ENCODE measurements at places on chromosomes 11 and 22.

DNA sequence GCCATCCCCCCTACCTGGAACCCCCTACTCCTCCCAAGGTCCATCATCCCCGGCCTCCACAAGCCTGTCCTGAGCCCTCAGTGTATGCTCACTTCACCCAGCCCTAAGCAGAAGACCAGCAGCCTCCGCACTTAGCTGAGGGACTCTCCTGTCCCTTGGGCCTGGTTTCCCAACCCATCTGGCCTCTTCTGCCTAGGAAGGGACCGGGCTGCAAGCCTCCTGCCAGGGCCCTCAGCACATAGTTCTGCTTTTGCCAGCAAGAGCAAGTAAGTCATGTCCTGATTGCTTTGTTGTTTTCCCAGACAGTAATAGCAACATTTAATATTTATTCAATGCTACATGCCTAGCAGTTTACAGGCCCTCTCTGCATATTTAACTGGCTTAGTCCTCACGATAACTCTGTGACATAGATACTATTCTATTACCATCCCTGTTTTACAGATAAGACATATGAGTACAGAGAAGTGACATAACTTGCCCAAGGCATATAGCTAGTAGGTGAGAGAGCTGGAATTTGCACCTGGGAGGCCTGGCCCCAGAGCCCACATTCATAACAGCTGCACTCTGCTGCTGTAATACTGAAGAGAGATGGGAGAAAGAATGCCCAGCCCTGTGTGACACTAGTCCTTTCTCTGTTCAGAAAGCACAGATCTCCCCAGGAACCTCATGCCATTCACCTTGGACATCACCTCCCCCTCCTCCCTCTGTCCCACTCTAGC, 139.2 kb downstream of the PARVA start:
- DNase-seq = no peak

DNA sequence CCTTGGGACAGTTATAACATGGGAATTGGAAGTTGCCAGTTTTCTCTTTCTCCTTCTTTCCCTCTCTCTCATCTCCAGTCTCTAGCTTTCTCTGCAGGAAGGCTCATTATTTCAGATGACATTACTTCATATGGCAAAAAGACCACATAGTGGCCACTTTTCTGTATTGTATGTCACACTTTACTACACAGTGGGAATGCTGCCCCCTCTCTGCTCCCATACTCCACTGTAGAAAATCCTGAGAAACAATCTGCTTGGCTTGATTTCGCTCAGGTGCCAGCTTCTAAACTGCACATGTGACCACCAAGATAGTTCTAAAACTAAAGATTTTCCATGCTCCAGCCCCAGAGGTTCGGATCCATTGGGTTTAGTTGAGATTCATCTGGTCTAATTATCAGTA, 860.7 kb upstream of the CCDC90B start:
- no peak for DNase-seq

- DNase-seq = no peak
These were observed 10.0 kb downstream of the PATE1 start for GRCh38 chr11:125756050-125756449.

GRCh38 chr22:23233752-23234408, 53.6 kb downstream of the BCR start:
- DNase-seq = peak; percentile 39

DNA sequence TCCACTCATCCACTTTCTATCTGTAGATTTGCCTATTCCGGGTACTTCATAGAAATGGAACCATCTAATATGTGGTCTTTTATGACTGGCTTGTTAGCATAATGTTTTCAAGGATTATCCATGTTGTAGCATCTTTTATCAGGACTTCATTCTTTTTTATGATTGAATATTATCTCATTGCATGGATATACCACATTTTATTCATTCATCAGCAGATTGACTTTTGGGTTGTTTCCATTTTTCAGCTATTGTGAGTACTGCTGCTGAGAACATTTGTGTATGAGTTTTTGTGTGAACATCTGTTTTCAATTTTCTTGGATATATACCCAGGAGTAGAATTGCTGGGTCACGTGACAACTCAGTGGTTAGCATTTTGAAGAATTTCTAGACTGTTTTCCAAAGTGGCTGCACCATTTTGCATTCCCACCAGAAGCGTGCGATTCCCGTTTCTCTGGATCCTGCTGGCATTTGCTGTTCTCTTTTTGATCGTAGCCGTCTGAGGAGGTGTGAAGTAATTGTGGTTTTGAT, 8.9 kb downstream of the DERL3 start:
- DNase-seq = no peak

GRCh38 chr11:23502826-23503225, 642.6 kb upstream of the CCDC179 start:
- DNase-seq = no peak

DNA sequence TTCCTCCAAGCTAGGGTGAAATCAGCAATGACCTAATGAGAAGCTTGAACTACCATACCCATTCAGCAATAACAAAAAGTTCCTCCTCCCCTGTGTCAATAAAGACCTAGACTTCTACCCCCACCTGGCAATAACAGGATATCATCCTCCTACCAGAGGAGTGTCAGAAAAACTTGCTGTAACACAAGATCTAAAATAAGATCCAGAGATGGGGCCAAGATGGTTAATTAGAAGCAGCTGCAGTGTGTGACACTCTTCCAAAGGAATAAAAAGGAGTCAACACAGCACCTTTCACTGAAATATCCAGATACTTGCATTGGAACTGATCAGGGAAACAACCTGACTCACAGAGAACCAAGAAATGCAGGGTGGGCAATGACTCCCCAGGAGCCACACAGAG, 84.4 kb upstream of the ARHGAP42 start:
- DNase-seq = no peak

DNA sequence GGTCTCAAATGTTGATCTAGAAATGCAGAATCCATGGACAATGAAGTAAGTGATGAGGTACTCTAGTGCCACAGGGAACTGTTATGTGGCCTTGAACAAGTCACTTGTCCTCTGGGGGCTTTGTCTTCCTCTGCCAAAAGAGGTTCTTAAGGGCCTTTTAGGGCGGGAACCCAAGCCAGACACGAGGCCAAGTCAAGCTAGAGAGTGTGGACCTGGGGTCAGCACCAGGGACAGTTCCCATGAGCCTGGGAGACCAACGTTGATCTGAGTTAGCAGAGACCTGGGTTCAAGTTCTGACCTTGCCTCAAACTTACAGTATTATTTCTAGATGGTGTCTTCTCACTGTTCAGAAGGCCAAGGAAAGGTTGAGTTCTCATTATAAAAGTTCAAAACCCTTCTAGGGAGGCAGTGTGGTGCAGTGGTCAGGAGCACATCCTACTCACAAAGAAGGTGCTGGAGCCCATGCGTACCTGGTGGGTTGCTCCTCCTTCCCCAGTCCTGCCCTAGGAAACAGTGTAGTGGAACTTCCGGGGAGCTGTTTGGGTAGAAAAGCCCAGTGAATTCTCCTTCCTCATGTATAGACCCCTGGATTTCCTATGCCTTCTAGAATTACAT, 121.5 kb downstream of the CHST1 start:
- no peak for DNase-seq

GRCh38 chr11:64652586-64653387, 61.8 kb downstream of the SLC22A12 start:
- DNase-seq = peak; percentile 72

- no peak for DNase-seq
These were observed 4.5 kb downstream of the MAJIN start for GRCh38 chr11:64967375-64967774.

DNA sequence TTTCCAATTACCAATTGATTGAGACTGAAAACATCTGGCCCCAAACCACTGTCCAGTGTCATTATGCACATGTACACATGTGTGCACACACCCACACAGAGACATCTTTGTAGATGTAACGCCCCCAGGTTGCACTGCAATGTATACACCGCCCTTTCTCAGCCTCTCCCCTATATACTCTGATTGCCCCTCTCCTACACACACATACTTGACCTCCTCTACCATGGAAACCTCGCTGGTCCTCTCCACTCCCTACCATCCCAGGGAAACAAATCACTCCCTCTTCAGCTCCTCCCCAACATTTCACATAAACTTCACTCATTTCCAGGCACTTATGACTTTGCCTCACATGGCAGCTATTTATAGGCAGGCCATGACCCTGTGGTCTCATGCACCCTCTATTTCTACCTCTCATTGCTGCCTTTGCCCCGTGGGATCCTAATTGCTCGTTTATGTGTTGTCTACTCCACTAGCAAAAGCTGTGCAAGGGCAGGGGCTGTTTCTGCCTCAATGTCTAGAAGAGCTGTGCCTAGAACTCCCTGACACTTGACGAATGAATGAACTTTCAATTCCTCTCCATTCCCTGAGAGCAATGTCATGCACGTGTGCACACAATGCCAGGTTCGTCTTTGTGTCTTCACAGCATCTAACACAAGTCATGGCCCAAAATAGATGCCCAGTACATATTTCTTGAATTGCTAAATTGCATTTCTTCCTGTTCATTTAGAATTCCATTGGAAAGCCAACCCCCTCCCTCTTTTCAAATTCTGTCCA, 10.0 kb upstream of the TMA7B start:
- DNase-seq = no peak

- no peak for DNase-seq
These were observed 33.6 kb upstream of the MPPED2 start for GRCh38 chr11:30619767-30620166.

- DNase-seq = peak; percentile 20
These were observed 207.5 kb downstream of the ETS1 start for GRCh38 chr11:128379587-128380580.

DNA sequence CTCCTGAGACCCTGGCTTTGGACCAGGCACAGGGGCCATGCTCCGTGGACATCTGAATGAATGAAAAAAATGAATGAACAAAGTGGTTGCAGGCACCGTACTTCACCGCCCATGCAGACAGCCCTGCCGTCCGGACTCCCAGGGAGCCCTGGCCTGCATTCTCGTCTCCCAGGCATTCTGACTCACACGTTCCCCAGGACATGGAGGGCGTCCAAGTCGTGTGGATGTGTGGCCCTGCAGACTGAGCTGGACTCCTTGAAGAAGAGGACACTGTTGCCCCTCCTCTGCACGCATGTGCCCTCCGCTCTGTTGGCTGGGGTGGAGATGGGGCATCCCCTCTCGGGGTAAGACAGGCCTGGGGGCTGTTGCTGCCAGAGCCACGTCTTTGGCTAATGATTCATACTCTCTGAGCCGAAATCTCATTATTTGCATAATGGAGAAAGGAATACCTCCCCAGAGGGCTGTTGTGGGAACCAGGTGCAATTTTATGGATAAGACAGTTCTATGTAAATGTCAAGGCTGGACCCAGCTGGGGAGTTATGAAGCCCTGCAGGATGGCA, 49.7 kb downstream of the RTL6 start:
- no peak for DNase-seq

GRCh38 chr11:134763030-134763388, 351.0 kb upstream of the B3GAT1 start:
- DNase-seq = no peak

DNA sequence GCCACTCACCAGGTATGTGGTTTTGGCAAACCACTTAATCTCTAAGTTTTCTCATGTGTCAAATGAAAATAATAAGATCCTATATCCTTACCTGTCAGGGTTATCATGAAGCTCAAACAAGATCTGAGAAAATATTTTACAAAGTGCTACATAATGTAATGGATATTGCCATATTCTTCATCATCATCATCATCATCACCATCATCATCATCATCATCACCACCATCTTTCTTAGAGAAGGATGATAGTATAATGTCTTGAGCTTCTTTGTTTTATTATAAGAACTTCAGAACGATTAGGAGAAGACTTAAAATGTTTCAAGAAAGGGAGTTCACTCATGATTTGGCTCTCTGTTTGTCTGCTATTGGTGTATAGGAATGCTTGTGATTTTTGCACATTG, 72.5 kb upstream of the UCP3 start:
- DNase-seq = no peak

DNA sequence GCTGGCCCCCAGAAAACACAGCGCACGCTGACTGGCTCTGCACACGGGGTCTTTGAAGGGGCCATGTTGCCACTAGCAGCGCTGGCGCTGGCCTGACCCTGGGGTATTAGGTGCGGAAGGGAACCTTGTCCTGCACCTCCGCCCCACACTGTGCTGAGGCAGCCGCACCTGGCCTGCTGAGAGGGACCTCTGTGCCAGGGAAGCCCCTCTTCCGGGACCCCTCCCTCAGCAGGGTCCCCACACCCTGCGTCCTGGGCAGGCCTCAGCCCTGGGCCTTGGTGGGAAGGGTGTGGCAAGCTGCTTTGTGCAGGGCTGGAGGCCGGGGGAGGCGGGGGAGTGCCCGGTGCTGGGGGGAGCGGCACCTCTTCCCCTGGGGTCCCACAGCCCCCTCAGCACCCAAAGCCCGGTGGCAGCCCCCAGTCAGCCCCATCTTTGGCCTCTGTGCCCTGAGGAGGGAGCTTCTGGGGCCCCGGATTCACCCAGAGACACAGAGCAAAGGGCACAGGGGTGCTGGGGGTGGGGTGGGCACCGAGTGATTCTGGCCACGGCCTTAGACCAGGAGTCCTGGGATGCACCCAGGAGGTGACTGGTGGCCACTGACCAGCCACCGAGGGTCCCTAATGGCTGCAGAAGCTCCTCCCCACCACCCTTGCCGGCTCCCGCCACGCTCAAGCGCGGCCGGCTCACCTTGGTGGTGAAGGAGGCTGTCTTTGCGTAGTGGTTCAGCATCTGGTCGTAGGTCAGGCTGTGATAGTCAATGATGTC, 11.4 kb downstream of the TTLL8 start:
- DNase-seq = no peak

DNA sequence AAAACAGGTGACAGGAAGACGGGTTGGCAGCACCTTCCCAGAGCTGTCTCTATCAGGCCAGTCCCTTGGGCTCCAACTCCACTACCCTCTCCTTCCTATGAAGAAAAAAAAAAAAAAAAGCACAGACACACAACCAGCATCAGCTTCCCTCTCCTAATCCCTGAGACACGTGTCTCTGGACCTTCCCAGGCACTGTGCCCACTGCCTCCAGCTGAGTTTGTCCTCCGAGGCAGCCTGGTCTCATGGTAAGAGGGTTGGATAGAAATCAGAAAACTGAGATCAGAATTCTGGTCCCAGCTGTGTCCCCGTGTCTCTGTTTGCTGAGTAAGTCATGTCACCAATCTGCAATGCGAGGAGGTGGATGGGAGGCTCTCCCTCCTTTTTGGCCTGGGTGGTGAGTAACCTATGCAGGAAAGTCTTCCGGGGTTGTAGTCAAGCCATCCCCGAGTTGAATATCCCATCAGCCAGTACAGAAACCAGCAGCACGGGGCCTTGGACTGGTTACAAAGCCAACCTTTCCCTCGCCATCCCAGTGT, 193.7 kb upstream of the TBCEL start:
- no peak for DNase-seq

- DNase-seq = no peak
These were observed at the start of gene OOSP1 for GRCh38 chr11:59938132-59938531. TSS of gene OOSP1 (plus strand) at chr11:59938432. CDS start at chr11:59938455, 23 bp downstream.

GRCh38 chr11:77126156-77126775, 1.8 kb upstream of the MYO7A start:
- no peak for DNase-seq

Data from activated T-cell treated with anti-CD3 and anti-CD28 coated beads for 24 hours (primary cell).